Urinary bladder (tissue), 4 donors: ENCODE measurements at places on chromosomes 5 and 9. TPM values are rescaled to one million over a fixed set of nuclear protein-coding genes. Genes with fewer than 3 reads are reported as not detected.

The RGS7BP gene
- 4.3 TPM for total RNA-seq

- no peak for DNase-seq
Observed at GRCh38 chr9:19741178-19741577, 47.7 kb downstream of the SLC24A2 start.

DNA sequence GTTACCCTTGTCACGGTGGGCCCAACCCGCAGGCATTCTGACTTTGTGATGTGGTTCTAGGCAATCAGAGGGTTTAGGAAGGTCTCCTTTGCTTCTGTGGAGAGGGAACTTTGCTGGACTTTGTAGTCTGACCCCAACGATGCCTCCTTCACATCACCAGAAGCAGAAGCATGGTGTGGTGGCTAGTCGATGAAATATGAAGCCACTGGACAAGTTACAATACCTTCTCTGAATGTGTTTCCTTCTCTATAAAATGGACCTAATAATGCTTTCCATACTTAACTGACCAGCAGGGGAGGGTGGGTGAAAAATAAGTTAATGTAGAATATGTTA, 607 bp downstream of the SPEF2 start:
- no peak for DNase-seq

The PRR16 gene
- 7.6 TPM for total RNA-seq

The EXOSC2 gene
- 24.6 TPM for total RNA-seq

The CCDC171 gene
- 20.4 TPM for total RNA-seq
